ENCODE measurements at places on chromosomes 16 and 17.
A peak's percentile ranks its signal among the peaks of the same experiment; 100 is the strongest.

DNA sequence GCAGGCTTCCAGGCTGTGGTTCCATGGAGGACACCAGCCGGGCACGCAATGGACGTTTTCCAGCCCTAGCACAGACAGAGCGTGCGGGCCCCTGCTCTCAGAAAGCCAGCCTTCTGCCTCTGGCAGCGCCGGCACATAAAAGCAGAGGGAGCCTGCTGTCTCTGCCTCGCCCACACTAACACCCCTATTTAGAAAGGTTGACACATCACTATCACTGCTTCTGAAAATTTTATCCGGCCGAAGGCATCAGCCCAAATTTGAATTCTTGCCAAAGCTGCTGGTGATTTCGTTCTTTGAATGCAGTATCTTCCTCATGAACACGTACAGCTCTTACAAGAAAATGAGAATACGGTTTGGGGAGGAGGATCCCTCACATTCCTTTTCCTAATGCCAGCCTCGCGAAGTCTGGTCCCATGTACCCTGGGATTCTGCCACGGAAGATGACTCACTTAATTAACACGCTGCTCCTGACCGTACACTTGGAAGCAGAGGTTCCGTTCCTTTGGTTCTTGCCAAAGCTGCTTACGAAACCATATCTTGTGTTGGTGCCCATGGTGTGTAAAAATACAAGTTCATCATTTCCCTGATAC, 1.3 kb upstream of the RAB11FIP3 start:
- no peak for DNase-seq

DNA sequence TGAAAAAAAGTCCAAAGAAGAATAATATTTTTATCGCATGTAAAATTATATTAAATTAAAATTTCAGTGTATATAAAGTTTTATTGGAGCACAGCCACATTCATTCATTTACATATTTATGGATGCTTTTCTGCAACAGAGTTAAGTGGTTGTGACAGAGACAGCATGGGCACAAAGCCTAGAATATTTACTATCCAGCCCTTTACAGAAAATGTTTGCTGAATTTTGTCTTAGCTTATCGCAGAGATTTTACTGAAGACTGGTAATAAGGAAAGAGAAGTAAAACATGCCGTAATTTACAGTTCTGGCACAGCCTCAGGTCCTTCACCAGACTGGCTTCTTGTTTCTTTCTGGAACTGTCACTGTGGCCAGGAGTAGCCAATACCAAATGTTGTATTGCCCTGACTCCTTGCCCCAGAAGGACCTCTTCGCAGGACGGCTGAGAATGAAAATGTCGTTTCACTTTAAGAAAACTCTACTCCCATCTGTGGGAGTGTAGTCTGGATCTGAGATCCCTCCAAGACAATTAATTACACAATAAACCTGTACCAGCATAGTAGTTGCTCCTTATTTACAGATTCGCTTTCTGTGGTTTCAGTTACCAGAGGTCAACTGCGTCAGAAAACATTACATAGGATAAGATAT, 94.9 kb upstream of the GOT2 start:
- DNase-seq: no peak

- DNase-seq: no peak
These were observed 243.4 kb upstream of the PMFBP1 start for GRCh38 chr16:72415379-72415778.

DNA sequence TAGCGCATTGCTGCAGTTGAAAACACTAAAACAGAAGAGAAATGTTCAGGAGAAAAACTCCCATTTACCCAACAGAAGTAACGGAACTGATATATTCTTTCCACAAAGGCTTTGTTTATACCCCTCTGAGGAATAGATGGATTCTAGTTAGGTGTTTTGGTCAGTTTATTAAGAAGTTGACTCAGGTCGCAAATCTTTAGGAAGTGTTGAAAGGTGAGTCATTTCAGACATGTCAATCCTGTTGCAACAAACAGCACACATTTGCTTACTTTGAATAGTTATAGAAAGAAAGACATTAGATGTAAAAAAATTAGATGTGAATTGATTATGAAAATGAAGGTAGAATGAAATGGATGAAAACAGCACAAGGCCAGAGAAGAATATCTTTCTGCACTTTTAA, 941.0 kb downstream of the KCNJ2 start:
- no peak for DNase-seq

- DNase-seq: no peak
These were observed 45.4 kb downstream of the BRCA1 start for GRCh38 chr17:43079641-43080302.

- DNase-seq: no peak
These were observed 45.6 kb upstream of the BAHCC1 start for GRCh38 chr17:81349397-81350319.

DNA sequence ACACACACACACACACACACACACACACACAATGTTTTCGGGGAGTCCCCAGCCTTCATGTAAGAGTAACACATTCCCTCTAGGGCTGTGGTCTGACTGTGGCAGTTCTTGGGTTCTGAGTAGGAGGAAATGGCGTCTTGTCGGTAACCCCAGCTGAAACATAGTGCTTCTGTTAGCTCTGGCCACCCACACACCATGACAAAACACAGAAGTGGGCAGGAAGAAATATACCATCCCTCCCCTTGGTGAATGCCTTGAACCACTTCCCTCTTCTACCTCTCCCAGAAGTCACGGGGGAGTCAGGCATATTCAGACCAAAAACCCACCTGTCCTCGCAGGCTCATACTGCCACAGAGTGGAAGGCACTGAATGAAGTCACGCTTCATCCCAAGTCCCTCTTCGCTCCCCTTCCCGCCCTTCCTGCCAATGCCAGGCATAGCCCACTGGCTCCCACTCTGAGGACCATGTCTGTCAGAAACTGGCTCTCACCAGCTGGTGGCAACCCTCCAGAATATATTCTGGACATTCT, 11.5 kb downstream of the SLC35B1 start:
- peak; percentile 78 for DNase-seq

GRCh38 chr16:50615891-50616290, 65.2 kb downstream of the SNX20 start:
- DNase-seq: no peak

DNA sequence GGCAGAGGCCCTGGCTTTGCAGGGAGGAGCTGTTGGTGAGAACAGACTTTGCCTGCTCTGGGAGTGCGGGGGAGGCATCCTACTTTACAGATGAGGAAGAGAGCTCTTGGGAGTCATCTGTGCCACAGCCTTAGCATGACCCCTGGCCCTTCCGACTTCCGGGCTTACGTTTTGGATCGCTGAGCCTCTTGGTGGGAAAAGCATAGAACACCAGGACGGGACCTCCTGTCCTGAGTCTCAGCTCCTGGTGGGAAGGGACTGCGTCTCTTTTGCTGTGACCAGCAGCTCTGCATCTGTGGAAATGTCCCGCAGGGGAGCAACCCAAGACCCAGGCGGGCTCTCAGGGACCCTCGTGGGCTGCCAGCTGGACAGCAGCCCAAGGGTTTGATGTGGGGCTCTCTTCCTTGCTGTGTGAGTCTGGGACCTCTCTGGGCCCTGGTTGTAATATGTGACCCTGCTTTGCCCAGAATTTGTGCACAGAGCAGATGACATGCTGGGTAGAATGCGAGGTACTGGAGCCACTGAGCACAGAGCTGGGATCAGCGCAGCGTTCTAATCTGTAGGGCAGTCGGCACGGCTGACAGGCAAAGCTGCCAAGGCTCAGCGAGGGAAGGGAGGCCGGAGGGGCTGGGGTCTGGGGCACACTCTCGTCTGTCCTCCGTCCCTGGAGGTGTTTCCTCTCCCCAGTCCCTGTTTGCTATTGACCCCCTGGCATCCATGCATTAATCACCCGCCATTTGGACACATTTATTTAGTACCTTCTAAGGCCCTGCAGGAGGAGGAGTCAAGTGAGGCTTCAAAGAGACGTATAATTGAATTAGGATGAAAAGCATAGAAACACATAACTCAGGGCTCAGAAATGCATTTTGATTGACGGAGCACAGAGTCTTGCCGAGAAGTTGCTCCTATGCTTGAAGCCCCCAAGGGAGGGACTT, 64.0 kb downstream of the NT5M start:
- no peak for DNase-seq

DNA sequence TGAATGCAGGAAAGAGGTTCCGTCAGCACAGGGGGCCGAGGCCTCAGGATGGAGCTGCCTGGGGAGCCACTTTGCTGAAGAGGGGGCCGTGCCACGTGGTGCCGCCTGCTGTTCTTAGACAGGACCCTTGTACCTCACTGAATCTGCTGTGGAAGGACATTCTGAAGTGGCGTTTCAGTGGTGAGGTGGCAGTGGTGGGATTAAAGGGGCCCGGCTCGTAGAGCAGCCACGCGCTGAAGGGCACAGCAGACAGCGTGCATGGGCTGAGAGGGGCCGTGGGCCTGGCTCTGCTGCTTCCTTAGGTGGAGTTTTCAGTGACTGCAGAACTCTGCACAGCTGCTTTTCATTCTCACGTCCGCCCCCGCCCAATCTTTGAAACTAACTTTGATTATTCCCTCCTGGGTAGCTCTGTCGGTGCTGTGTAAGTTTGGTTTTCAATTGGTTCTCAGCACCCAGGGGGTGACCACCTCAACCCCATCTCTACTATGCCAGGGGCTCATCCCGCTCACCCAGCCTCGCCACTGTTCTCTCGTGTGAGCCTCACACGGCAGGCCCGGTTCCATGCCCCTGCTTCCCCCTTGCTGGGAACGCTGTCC, 70.3 kb downstream of the SEC14L1 start:
- DNase-seq: no peak

DNA sequence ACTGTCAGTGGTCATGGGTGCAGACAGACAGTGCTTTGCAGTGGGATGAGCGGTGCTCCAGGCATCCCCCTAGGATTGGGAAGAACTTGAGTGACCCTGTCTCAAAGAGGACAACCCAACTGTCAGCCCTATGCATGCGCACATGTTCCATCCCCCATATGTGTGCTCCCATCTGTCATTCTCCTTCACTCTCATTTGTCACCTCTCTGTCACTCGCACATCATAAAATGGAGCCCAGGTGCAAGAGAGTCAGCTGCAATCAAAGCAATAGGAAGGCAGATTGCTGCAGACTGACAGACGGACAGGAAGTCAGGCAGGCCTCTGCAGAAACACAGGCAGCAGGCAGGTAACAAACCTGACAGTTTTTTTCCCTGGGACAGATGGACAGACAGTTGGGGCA, 101.8 kb upstream of the CCL1 start:
- no peak for DNase-seq

DNA sequence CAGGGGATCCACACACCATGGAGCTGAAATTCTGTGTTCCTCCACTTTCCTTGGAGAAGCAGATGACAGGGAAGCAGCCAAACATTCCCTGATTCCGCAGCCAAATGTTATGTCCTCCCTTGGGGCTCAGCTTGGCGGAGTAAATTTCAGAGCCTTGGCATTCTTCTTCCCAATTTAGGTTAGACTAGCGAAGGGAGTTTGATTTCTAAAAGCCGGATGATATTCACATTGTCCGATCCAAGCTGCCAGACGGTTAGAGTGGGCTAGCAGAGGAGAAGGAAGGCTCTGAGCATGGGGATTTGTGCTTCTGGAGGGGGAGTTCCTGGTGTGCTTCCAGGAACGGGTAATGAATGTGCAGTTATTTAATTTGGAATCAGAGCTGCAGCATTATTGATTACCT, 380.4 kb upstream of the EEF2KMT start:
- no peak for DNase-seq

DNA sequence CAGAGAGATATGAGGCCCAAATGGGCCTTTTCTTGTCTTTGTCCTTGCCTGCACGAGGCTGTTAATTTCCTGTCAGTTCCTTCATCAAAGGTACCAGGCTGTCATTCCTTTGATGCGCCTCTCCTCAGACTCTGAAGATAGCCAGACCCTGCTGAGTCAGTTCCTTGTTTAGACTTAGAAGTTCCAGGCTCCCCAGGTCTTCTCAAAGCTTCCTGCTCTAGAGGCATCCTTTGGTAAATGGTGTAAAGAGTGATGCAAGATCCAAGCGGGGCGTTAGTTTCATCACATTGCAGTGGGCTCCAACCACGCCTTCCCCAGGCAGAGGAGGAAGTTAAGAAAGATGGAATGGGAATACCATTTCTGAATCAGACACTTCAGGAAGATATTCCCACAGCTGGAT, 4.0 kb upstream of the CDH11 start:
- DNase-seq: no peak

GRCh38 chr16:20997147-20997546, 96.6 kb downstream of the LYRM1 start:
- no peak for DNase-seq

GRCh38 chr17:61574542-61575351, 16.3 kb downstream of the NACA2 start:
- DNase-seq: no peak

DNA sequence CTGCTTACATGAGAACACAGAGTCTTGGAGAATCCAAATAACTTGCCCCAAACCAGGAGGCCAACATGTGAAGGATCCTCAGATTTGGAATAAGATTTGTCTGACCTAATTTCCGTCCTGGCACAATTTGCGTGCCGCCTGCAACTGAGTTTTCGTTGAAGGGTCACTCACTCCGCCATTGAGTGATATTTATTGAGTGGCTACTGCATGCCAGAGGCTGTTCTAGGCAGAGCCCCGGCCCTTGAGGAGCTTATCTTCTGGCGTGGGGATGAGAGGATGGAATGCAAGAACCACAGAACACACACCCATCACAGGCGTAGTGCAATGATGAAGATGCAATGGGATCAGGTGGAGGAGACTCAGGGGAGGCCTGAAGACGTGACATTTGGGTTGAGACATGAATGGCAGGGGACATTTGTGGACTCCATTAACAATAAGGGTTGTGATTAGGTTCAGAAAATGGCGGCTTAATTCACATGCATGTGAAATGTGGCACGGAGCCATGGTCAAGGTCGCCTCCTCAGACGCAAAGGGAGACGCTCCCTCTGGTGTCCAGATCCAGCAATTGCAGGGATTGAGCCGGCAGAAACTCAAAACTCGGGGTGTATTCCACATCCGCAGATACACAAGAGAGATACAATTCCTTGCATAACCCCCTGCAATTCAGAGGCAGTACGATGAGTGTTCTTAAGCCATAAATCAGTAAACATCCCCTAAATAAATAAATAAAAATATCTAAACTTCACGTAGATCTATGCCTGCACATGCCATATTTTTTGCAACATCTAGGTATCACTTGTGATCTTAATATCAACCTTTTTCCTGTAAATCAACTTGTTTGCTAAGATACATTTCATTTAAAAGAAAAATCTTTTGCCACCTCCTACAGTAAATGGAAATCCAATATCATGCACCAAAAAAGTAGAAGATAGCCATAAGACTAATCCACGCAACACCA, 57.9 kb upstream of the CACNG4 start:
- peak; percentile 20 for DNase-seq
